Tongue (tissue), 3 donors: ENCODE measurements at places on chromosomes 2 and 18. TPM values are rescaled to one million over a fixed set of nuclear protein-coding genes. Genes with fewer than 3 reads are reported as not detected.

FOXD4L1 gene
- not detected for total RNA-seq

TNFRSF11A gene
- total RNA-seq = 4.8 TPM

KATNAL2 gene
- 4.7 TPM for total RNA-seq

RND3 gene
- total RNA-seq = 63.7 TPM

RGPD3 gene
- total RNA-seq = 1.1 TPM

AOX1 gene
- 3.3 TPM for total RNA-seq

PPP3R1 gene
- 57.1 TPM for total RNA-seq

FBLN7 gene
- total RNA-seq = 9.5 TPM

C1QL2 gene
- not detected for total RNA-seq

TAF1B gene
- total RNA-seq = 38.1 TPM

PREPL gene
- 193 TPM for total RNA-seq

AMER3 gene
- not detected for total RNA-seq

SH3YL1 gene
- 71.0 TPM for total RNA-seq

CABLES1 gene
- total RNA-seq = 2.8 TPM

INO80C gene
- total RNA-seq = 22.8 TPM

CCDC141 gene
- 39.1 TPM for total RNA-seq

FMNL2 gene
- 30.8 TPM for total RNA-seq

PROC gene
- total RNA-seq = not detected

SIX3 gene
- not detected for total RNA-seq

ABCB6 gene
- 35.3 TPM for total RNA-seq

CTAGE1 gene
- total RNA-seq = not detected

UNC80 gene
- 1.3 TPM for total RNA-seq

CRYGD gene
- not detected for total RNA-seq

SPATS2L gene
- 220 TPM for total RNA-seq

ANKRD30B gene
- total RNA-seq = not detected

TNFAIP6 gene
- 10.8 TPM for total RNA-seq

EMX1 gene
- not detected for total RNA-seq

EIF4E2 gene
- 127 TPM for total RNA-seq

SLC4A3 gene
- 1.5 TPM for total RNA-seq

GKN2 gene
- not detected for total RNA-seq

GKN1 gene
- not detected for total RNA-seq

RUFY4 gene
- not detected for total RNA-seq

DSEL gene
- 23.4 TPM for total RNA-seq

RNF152 gene
- 75.6 TPM for total RNA-seq

CD8B2 gene
- total RNA-seq = not detected

CMPK2 gene
- 3.5 TPM for total RNA-seq

SERPINE2 gene
- 44.6 TPM for total RNA-seq

TMEM131 gene
- 60.6 TPM for total RNA-seq

PLB1 gene
- 2.4 TPM for total RNA-seq

FZD7 gene
- 27.1 TPM for total RNA-seq

FSHR gene
- total RNA-seq = not detected

NEU4 gene
- total RNA-seq = 9.4 TPM

ALK gene
- 0.41 TPM for total RNA-seq

CFC1B gene
- total RNA-seq = not detected

RPRM gene
- total RNA-seq = 0.21 TPM
